EH (cell line): ENCODE measurements at places on chromosomes 4 and X.

- DNase-seq: no peak
These were observed 33.7 kb downstream of the ADAD1 start for GRCh38 chr4:122412547-122412946.

GRCh38 chr4:57064811-57065711 is 45.1 kb downstream of the IGFBP7 start:
- DNase-seq: peak; percentile 100

GRCh38 chrX:13270360-13270759 is 49.5 kb downstream of the ATXN3L start:
- no peak for DNase-seq

DNA sequence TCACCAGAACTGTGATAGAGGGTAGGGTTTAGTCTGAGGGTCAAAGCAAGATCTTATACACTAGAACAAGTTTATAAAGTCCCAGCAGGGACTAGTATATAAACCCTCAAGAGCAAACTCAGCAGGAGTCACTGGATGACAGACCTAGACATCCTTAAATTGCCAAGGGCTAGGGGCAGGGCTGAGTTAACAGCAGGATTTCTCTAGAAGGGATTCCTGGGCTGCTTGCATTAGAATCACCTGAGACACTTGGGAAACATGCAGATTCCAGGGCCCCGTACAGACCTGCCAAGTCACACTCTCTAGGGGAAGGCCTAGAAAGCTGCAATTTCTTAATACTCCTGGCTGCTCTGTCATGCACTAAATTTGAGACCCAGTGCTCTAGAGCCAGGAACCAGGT is 6.6 kb upstream of the GPR50 start:
- no peak for DNase-seq

GRCh38 chr4:176230836-176231235 is 35.5 kb upstream of the SPATA4 start:
- DNase-seq: peak; percentile 21

GRCh38 chr4:74262522-74262921 is 45.7 kb upstream of the EPGN start:
- DNase-seq: no peak

GRCh38 chr4:109184491-109184961 is 117.9 kb downstream of the COL25A1 start:
- peak; percentile 26 for DNase-seq

DNA sequence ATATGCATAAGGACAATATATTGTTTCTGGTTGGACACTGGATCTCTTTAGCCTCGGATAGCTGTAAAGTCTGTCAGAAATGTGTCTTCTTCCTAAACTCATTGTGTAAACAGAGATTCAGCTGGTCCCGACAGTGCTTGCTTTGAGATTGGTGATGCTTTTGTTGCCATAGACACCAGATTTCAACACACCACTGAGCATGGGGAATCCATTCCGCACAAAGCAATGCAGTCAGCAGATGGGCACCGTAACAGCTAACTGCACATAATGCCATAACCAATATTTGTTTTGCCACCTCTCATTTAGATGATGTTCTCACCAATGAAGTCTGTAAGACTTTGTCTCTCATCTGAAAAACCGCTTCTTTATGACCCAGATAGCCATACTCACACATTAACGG is 33.3 kb upstream of the FAM47C start:
- no peak for DNase-seq

GRCh38 chr4:173345648-173346047 is 11.5 kb upstream of the HMGB2 start:
- no peak for DNase-seq

- DNase-seq: no peak
These were observed 19.1 kb upstream of the CXCL3 start for GRCh38 chr4:74057588-74057987.

DNA sequence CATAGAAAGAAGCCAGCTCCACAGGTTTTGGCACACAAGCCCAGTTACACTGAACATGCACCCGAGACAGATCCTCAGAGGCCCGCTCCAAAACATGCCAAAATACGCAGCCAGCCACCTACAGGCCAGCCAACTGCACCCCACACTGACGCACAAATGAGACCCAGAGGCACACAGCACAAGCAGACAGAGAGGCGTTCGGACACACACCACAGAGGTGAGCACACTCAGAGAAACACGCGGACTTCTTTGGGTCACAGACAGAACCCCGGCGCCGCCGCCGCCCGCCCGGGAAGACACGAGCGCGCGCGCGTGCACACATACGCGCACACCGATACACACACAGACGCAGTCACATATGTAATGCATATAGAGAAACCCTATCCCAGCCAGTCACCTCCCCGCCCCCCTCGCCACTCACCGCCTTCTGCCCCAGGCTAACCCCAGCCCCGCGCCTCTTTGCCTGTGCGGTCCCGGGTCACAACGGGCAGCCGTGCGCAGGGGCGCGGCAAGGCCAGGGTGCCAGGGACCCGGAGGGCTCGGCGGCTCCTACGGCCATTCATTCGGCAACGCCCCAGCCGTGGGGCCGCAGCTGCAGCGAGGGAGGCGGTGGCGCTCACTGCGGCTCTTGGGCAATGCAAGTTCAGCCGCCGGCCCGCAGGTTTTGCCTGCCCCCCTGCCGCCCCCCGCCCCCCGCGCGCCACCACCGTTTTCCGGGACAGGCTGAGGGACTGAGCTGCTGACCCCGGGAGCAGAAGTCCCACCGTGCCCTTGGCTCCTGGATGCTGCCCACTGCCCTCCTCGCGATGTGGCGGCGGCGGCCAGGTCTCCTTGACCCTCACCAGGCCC is 553 bp downstream of the SEPTIN6 start:
- DNase-seq: peak; percentile 52

DNA sequence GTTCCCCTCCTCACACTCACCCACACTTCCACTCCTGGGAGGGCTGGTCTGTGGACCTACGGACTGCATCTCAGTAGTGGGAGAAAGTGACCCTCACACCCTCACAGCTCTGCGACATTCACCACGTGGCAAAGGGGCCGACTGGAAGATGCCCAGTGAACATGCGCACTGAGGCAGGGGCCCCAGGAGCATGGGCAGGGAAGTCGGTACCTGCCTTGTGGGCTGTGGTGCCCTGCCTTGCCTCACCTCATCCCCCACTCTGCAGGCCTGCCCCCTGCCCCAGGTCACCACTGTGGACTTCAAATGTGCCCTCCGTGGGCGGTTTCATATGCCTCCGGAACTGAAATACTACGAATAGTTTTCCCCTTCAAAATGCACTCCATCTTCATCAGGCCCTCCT is 46.2 kb upstream of the XAGE1B start:
- no peak for DNase-seq

GRCh38 chrX:10423716-10424115 is 196.7 kb downstream of the MID1 start:
- DNase-seq: no peak

- no peak for DNase-seq
These were observed 11.3 kb downstream of the PDE6B start for GRCh38 chr4:636628-637159.

DNA sequence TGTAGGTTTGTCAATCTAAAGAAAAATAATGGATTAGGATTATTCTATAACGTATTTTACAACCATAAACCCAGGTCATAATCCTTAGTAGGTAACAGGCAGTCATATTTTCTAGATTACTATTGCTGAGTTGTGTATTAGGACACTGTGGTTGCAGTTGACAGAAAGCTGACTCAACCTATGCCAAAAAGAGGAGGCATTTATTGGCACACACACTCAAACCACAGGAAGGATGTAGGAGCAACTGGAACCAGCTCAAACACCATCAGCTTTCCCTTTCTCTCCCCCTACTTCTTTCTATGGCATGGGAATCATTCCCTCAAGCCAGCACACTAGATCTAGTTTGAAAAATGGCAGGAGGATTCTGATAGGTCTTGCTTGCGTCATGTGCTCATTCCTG is 136.4 kb upstream of the FAM9C start:
- DNase-seq: peak; percentile 73

DNA sequence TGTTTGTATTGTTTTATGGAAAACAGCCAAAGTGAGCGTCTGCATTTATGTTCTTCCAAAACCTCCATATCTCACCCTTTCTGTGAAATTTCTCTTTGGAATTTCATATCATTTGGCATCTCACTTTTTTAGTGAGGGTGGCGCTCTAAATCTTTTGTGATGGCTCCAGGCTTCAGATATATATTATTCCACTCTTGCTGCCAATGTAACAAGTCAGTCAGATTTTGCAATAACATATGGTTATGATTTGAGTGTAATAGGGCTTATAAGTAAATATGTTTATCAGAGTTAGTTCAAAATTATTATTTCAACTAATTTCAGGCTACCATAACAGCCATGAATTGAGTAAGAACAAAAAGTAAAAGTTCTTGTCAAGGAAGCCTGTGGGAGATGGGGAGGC is 314.7 kb downstream of the PDGFC start:
- DNase-seq: no peak

- no peak for DNase-seq
These were observed 179.5 kb upstream of the FTHL17 start for GRCh38 chrX:31251336-31251735.

DNA sequence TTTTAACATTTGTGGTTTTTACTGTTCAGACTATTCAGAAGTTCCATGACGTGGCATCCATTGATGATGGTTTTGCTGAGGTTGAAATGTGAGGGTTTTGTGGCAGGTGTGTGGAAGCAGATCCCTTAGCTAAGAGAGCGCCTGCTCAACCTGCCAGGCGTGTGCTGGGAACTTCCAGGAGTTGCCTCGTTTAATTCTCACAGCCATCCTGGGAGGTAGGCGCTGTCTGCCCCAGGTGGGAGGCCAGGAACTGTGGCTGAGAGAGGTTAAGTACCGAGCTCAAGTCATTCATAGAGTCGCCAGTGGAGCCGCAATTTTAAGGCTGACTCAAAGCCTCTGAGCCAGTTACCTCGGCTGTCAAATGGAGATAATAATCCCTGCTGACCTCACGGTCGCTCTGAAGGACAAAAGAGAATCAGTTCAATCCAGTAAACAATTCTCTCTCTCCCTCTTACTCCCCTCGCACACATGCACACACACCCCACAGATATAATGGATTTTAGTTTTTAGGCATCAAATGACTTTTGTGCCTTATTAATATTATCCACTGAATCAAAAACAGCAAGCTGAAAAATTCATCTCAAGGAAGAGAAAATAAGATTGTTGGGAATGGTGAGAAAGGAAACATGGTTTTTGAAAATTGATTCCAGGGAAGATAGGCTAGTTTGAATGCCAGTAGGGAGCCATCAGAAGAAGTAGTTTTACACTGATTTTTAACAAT is 171.3 kb downstream of the PTTG2 start:
- no peak for DNase-seq
